ENCODE measurements at places on chromosomes 4 and X. TPM values are rescaled to one million over a fixed set of nuclear protein-coding genes. Genes with fewer than 3 reads are reported as not detected.

The TMEM33 gene
- 101 TPM for total RNA-seq

The PABPC1L2B gene
- total RNA-seq, result not detected

The FMR1NB gene
- not detected for total RNA-seq

The SMIM10L2A gene
- total RNA-seq, result 0.20 TPM

The TBC1D9 gene
- total RNA-seq, result 17.4 TPM

The PLS3 gene
- total RNA-seq, result 127 TPM

The RWDD4 gene
- 26.1 TPM for total RNA-seq

The SPANXA1 gene
- not detected for total RNA-seq

The VCX gene
- not detected for total RNA-seq

The PTCHD1 gene
- not detected for total RNA-seq

The XAGE2 gene
- total RNA-seq, result not detected

The KLB gene
- not detected for total RNA-seq

The NAP1L3 gene
- 0.15 TPM for total RNA-seq

DNA sequence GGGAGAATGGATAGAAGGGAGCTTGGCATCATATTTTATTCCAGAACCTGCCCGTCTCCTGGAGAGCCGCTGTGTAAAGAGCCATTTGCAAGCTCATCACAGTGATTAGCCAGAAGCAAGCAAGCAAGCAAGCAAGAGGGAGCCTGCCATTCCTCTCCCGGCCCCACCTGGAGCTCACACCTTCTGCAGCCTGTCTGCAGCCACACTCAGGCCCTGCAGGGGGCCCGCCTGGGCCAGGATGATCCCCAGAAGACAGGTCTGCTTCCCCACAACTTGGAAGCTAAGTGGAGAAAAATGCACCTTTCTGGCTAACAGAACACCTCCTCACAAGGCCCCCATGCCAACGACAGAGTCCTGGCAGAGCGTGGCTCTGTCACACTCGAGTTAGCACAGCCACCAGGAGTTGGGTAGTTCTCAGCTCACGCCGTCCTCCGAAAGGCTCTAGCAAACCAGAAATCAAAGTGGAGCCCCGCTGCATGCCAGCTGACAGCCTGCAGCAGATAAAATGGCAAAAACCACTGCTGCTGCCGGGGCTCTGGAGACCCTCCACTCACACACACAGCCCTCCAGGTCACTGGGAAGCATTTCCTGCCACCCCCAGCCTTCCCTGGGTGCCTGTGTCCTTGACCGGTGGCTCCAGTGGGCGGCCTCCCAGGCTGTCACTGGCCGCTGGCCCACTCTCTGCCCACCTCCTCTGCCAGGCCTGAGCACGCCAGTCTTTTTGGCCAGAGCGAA is 54.9 kb downstream of the DCTD start:
- DNase-seq, result no peak

- DNase-seq, result no peak
Observed at GRCh38 chr4:112287258-112287989, 1.7 kb upstream of the TIFA start.

- no peak for DNase-seq
Observed at GRCh38 chr4:78581618-78582017, 30.0 kb downstream of the ANXA3 start.

DNA sequence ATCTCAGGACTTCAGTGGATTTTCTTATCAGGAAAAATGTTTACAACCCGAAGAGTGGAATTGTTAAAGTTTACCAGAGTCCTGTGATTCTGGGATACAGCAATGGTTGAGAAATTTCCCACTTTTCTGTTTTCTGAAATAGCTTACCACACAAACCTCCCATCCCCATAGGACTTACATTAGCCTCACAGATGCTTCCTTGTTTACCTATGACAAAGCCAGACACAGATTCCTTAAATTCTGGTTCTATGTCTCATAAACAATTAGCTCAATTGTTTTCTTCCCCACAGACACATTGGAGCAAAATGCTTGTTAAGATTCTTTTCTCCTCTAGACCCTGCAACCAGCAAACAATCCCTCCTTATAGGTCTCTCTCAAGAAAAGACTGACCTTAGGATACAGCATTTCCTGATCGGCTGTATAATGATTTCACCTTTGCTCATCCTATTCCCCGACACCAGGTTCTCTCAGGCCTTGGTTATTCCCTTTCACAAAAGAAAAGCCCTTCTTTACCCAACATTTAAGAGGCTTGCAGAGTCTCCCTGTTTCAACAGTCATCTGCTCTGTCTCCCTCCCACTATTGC is 886.2 kb downstream of the ARAP2 start:
- DNase-seq, result peak; percentile 3

GRCh38 chrX:41022566-41022965 is 62.7 kb upstream of the USP9X start:
- DNase-seq, result peak; percentile 83

- DNase-seq, result no peak
Observed at GRCh38 chr4:159127745-159128518, 25.1 kb downstream of the RAPGEF2 start.

DNA sequence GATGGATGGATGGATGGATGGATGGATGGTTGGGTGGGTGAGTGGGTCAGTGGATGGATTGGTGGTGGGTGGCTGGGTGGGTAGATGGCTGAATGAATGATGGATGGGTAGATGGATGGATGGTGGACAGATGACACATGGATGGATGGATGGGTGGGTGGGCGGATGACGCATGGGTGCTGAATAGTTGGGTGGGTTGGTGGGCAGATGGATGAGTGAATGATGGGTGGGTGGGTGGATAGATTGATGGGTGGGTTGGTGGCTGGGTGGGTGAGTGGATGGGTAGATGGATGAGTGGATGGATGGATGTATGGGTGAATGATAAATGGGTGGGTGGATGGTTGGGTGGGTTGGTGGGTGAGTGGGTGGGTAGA is 69.9 kb upstream of the NKX1-1 start:
- DNase-seq, result no peak

DNA sequence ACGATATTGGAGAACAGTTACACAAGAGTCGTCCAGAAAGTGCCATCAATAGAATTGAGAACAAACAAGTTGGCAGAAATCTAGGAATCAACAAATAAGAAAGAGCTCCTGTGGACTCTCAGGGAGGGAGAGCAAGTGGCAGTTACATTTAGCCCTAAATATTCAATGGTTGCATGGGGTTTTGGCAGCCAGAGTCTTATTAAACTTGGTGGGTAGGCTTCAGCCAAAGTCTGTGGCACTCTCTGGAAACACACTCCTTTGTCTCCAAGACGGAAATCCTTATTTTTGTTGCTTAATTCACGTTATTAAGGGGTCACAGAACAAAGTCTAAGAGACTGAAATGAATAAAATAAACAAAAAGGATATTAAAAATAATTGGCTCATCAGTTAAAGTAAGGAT is 742.2 kb upstream of the ATOH1 start:
- no peak for DNase-seq

- DNase-seq, result no peak
Observed at GRCh38 chrX:36986231-36986630, 21.9 kb upstream of the FAM47C start.

DNA sequence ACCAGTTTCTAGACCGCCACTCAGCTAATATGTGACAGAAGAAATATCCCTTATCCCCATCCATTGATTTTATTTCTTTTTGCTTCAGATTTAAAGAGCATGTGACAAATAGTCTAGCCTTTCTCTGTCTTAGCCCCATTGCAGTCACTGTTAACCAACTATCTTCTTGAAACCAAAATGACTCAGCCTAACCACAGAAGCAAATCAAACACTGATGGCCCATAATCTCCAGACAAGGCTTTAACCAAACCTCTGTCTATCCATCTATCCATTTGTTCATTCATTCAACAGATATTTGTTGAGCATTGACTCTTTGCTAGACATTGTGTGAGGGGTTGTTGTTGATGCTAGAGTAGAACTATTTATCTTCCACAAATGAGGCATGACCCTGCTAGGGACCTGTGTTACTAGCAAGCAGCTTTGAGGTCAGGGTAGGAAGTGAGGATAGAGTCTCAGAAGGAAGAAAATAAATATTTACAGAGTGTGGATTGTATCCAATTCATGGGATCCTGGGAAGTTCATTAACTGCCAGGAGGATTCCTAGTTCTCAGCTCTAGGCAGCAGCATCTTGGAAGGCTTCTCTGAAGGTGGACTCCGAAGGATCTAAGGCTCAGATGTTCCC is 22.5 kb downstream of the HNRNPH2 start:
- no peak for DNase-seq

- DNase-seq, result no peak
Observed at GRCh38 chr4:99947190-99947578, 766 bp upstream of the DNAJB14 start.

GRCh38 chrX:150463566-150463965 is 100.4 kb downstream of the MAMLD1 start:
- no peak for DNase-seq

DNA sequence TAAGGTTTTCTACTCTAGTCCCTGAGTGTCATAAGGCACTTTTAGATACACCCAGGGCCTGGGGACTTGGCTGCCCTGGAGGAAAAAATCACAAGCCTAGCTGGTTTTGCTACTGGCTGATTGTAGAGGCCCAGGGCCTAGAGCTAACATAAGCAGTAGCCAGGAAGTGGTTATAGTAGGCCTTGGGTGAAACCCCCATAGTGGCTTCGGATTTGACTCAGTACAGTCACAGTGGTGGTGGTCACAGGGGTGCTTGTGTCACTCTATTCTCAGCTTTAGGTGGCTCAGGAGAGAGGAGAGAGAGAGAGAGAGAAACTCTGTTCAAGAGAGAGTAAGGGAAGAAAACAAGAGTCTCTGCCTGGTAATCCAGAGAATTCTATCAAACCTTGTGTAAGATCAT is 194.5 kb upstream of the EDA2R start:
- no peak for DNase-seq

DNA sequence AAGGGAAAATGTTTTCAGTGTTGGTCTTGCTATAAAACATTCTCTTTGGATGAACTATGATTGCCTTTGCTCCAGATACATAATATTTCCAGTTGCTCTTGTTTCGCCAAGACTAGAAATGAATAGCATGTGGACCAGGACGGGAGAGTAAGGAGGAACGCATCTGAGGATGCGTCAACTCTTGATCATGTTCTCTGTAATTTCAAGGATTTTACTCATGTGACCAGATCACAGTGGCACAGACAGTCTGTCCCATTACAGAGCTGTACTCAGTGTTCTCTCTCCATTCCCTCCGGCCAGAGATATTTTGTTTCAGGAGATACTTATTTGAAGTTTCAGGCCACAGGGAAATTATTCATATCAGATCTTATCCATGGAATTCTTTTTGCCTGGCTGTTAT is 266.6 kb downstream of the MID1IP1 start:
- no peak for DNase-seq

DNA sequence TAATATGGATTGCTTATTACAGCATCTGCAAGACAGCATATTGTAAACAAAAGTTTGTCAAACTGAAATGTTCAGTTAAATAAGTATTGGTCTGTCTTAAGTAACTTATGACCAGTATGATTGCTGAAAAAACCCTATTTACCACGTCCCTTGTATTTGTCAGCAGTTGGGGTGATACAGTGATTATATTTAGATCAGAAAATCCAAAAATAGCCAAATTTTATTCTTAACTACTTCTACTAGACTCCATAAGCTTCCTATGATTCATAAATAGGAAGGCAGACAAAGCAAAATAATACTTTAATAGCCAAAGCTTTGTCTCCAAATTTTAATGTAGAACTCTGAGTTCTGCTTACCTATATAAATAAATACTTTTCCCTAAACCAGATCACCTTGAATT is 45.3 kb downstream of the TBCK start:
- DNase-seq, result no peak

GRCh38 chr4:75034523-75034922 is 101.6 kb downstream of the PARM1 start:
- no peak for DNase-seq

- no peak for DNase-seq
Observed at GRCh38 chrX:19869193-19869592, 18.2 kb downstream of the SH3KBP1 start.

GRCh38 chr4:1549638-1550035 is 134.5 kb downstream of the FAM53A start:
- DNase-seq, result no peak

- no peak for DNase-seq
Observed at GRCh38 chrX:147699061-147699460, 212.7 kb upstream of the FMR1 start.

- no peak for DNase-seq
Observed at GRCh38 chr4:6420036-6420435, 52.4 kb downstream of the PPP2R2C start.

DNA sequence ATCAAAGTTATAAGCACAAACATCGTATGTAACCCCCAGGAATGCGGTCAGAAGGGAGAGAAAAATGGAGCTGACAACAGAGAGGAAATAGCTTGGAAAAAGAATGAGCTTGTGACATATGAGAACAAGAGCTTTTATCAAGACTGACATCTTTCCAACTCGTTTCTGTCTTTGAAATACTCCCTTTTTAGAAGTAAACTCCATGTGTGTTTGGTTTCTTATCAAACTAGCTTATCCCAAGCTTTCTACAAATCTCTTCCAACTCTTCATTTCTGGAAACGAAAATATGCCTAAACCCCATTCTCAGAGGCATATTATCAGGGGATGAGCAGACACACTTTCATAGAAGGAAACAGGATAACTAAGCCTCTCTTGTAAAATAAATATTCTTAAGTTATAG is 235.4 kb downstream of the NAF1 start:
- no peak for DNase-seq

DNA sequence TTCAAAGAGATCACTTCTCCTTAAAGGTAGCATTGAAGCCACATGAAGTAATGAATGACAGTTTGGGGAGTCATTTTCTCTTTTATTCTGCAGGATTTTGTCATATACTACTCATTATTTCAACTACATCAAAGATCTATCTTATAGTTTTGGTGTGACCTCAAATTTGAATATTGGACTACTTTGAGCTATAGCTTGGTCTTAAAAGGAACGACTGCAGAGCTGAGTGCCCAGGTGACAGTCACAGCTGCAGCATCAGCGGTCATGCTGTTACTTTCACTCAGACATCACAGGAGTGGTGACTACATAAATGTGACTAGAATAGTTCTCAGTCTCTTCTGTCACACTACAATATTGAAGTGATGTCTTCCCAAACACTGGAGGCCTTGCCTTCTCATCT is 10.7 kb upstream of the SPCS3 start:
- no peak for DNase-seq

DNA sequence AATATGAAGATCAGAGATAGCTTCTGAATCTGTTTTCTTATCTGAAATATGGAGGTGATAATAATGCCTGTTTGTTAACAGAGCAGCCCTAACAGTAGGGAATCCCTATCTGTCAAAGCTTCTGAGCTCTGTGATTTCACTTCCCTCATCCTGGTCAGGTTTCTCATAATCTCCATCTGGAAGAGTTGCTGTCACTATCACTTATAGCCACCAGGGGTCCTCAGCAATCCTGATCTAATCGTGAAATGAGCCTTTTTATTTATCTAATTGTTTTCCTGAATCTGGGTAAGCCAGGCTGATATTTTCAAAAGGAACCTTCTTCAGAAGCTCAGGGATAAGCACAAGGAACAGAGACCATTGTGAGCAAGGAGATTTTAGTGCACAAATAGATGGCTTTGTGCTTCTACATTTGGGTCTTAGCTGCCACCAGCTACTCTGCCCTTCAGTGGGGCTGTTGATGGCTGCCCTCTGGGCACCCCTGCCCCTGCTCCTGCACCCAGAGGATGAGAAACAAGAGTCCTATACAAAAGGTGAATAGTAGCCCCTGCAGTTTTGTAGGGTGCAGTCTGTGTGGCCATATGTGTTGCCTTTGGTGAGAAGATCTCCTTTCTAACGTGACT is 196.4 kb upstream of the RADX start:
- DNase-seq, result peak; percentile 60

GRCh38 chrX:2550328-2551020 is 49.7 kb upstream of the DHRSX start:
- DNase-seq, result no peak
